Cardiac muscle cell (in vitro differentiated cells and primary cell): ENCODE measurements at places on chromosomes 7 and 10. TPM values are rescaled to one million over a fixed set of nuclear protein-coding genes. Genes with fewer than 3 reads are reported as not detected.

The PLCE1 gene
- 0.99 and 1.9 TPM in 2 replicates for total RNA-seq

The CYP3A7 gene
- not detected in 2 replicates for total RNA-seq

The PTF1A gene
- total RNA-seq: not detected in 2 replicates

The NUTM2D gene
- 8.7 and 10.5 TPM in 2 replicates for total RNA-seq

The SDK1 gene
- 9.1 and 16.5 TPM in 2 replicates for total RNA-seq

The POLR2J2 gene
- total RNA-seq: 2.4 and 5.0 TPM in 2 replicates

The PUS7 gene
- 12.0 and 14.7 TPM in 2 replicates for total RNA-seq

The MBL2 gene
- not detected in 2 replicates for total RNA-seq

The WNT8B gene
- 0.07 TPM in 1 of 2 replicates, not detected in the other for total RNA-seq

The TUBB8 gene
- 0.36 TPM in 1 of 2 replicates, not detected in the other for total RNA-seq

The NEBL gene
- total RNA-seq: 270 and 489 TPM in 2 replicates

The PODXL gene
- total RNA-seq: 52.5 and 58.5 TPM in 2 replicates

The LIPF gene
- not detected in 2 replicates for total RNA-seq

The C10orf143 gene
- total RNA-seq: 1.1 and 2.6 TPM in 2 replicates

The ADAMTS14 gene
- total RNA-seq: 0.63 and 1.9 TPM in 2 replicates

The ZDHHC16 gene
- 30.8 and 43.2 TPM in 2 replicates for total RNA-seq

The MYL10 gene
- total RNA-seq: not detected in 2 replicates

The GJD4 gene
- total RNA-seq: 0.24 TPM in 1 of 2 replicates, not detected in the other

The PRSS37 gene
- total RNA-seq: not detected in 2 replicates

The CYP3A4 gene
- not detected in 2 replicates for total RNA-seq

The NYAP1 gene
- total RNA-seq: 9.0 and 13.0 TPM in 2 replicates

The ARL5B gene
- total RNA-seq: 22.7 and 30.3 TPM in 2 replicates

The AGAP4 gene
- 21.8 and 22.3 TPM in 2 replicates for total RNA-seq
